ENCODE measurements at places on chromosomes 5 and 9. TPM values are rescaled to one million over a fixed set of nuclear protein-coding genes. Genes with fewer than 3 reads are reported as not detected.

- peaks cover 40% of the 10 kb centered on the region for H3K36me3 ChIP-seq
- no peak overlapping the region for H3K27ac ChIP-seq
- no peaks in the 10 kb centered on the region for H3K4me1 ChIP-seq
- DNase-seq: no peak
- H3K4me3 ChIP-seq: no peak overlapping the region
- H3K27me3 ChIP-seq: no peaks in the 10 kb centered on the region
These were observed 20.4 kb downstream of the CDC26 start for GRCh38 chr9:113254991-113255390.

DNA sequence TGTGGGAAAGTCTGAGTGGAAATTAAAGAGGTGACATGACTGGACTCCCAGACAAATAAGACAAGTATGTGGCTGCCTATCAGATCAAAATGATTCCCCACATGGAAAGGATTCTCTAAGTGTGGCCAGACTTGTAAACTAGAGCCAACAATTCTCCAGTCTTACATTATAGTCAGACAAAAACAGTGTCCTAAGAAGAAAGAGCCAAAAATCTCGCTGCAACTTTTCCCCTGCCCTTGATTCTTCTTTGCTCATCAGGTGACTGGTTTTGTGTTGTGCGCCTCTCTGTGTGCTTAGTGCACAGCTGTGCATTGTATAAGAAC lies 164.2 kb upstream of the TARS1 start:
- H3K4me3 ChIP-seq: no peak overlapping the region
- H3K27ac ChIP-seq: no peak overlapping the region
- no peaks in the 10 kb centered on the region for H3K36me3 ChIP-seq
- DNase-seq: no peak
- H3K27me3 ChIP-seq: no peaks in the 10 kb centered on the region
- no peaks in the 10 kb centered on the region for H3K4me1 ChIP-seq

DNA sequence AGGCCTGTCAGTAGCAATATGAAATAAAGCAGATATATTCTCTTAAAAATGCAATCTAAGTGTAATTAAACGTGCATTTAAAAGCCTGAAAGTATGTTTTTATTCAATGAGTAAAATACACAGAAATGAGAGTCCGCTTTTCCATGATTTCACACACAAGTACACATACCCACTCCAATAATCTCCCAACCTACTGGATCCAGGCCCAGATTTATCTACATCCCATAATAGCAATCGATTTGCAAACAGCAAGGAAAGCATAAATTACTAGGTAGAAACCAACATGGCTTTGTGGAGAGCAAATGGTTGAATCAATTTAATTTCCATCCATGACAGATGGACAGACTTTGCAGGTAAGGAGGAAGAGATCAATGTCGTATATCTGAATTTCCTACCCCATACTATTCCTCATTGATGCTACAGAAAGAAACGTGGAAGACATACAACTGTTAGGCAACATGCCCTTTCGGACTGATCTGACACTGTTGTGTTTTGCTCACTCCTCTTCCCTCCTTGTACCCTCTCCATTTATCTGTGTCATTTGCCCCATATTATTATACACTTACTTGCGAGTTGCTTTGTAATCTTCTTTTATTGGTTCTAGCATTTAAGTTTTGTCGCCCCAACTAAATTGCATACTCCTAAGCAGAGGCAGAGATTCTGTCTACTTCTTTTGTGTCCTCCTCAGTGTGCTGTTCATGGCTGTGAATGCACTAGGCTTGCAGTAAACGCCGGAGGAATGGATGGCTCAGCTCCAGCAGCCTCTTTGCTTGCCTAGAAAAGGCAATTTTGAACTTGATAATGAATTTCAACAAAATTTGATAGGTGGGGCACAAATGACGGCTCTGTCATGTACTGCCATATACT lies 133.6 kb downstream of the NFIB start:
- DNase-seq: no peak
- no peaks in the 10 kb centered on the region for H3K36me3 ChIP-seq
- H3K4me3 ChIP-seq: no peak overlapping the region
- peaks cover 5% of the 10 kb centered on the region for H3K4me1 ChIP-seq

Gene ALDH1A1
- polyA plus RNA-seq: 45.3 TPM

All from left lung (tissue), 14 donors.